Progenitor cell of endocrine pancreas (in vitro differentiated cells): ENCODE measurements at places on chromosomes 2 and 18. TPM values are rescaled to one million over a fixed set of nuclear protein-coding genes. Genes with fewer than 3 reads are reported as not detected.
A peak's percentile ranks its signal among the peaks of the same experiment; 100 is the strongest.

HAAO gene
- total RNA-seq = 14.5 and 16.7 TPM in 2 replicates

CNGA3 gene
- 5.3 and 5.5 TPM in 2 replicates for total RNA-seq

KCNG3 gene
- 0.16 and 0.31 TPM in 2 replicates for total RNA-seq

FTCDNL1 gene
- 0.73 and 1.2 TPM in 2 replicates for total RNA-seq

B3GNT7 gene
- 6.5 and 7.6 TPM in 2 replicates for total RNA-seq

PTPRN gene
- 30.2 and 30.5 TPM in 2 replicates for total RNA-seq

GREB1L gene
- 8.6 and 11.0 TPM in 2 replicates for total RNA-seq

PJVK gene
- 7.7 and 9.2 TPM in 2 replicates for total RNA-seq

DNA sequence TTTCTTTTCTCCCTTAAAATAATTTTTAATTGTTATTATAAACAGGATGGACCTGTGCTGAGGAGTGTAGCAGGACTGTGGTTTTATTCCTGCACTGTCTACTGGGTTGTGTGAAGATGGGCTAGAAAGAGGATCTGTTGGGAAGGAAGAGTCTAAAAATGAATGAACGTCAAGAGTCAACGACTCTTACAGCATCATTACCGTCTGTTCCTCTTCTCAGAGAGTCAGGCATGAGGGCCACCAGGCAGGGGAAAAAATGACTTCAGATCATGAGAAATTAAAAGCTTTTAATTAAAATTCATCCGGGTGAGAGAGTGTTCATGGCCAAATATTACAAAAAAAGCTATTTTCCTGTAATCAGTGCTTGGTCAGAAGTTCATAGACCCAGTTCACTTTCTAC, 32.6 kb downstream of the SRSF7 start:
- peaks cover 12% of the 10 kb centered on the region for H3K4me1 ChIP-seq
- no peak overlapping the region for H3K4me3 ChIP-seq
- H3K27me3 ChIP-seq = no peaks in the 10 kb centered on the region
- no peak for DNase-seq
- H3K36me3 ChIP-seq = peaks cover 17% of the 10 kb centered on the region

DNA sequence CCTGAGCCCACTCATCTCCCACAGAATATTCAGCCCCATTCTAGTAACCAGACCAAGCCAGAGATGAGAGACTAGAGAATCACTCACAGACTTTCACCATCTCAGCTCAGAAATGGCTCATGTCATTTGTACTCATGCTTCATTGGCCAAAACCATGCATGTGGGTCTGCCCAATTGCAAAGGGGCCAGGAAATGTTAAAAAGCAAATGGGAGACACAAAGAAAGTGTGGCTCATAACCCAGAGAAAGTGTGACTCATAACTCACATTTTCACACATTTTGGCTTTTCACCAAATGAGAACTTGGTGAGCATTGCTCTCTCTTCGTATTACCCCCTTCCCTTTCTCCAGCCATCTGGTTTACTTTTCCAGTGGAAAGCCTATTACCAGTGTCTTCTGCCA, 66.2 kb downstream of the MDH1 start:
- no peak overlapping the region for H3K4me3 ChIP-seq
- DNase-seq = no peak
- no peak overlapping the region for H3K27ac ChIP-seq
- H3K27me3 ChIP-seq = no peaks in the 10 kb centered on the region
- H3K4me1 ChIP-seq = no peaks in the 10 kb centered on the region

DNA sequence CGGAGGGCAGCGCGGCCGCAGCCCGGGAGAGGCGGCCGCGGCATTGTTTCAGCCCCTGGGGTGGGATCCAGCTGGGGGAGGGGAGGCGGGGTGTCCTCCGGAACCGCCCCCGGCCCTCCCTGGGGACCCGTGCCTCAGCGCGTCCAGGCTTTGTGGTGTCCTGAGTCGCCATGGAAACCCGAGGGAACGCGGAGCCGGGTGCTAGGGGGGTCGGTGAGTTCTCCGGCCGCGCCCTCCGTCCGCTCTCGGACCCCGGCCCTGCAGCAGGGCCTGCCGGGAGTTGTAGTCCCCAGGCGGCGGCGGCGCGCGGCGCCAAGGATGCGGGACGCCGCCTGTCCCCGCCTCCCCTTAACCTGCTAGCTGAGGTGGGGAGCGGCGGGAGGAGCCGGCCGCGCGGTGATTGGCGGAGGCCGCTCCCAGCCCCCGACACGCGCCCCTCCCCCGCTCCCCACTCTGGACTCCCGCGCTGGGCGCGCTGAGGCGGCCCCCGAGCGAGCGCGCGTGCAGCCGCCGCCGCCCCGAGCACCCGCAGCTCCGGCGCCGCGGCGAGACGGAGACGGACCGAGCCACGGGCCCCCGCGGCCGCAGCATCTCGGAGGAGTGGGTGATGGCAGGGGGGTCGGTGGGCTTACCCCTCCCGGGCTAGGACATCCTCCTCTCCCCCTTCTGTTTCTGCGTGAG, at the start of gene DPYSL5:
Gene DPYSL5, plus strand, starts transcription at position 478 of the 681 bp plus-strand sequence. CDS start 50,368 bp downstream, outside the sequence.
- peak within 1 kb of the TSS; percentile 24 for H3K27ac ChIP-seq
- no peaks in the 10 kb centered on the region for H3K36me3 ChIP-seq
- H3K27me3 ChIP-seq = peaks cover 55% of the 10 kb centered on the region
- H3K4me1 ChIP-seq = peaks cover 13% of the 10 kb centered on the region

- peaks cover 2% of the 10 kb centered on the region for H3K36me3 ChIP-seq
- H3K27ac ChIP-seq = no peak overlapping the region
- H3K4me1 ChIP-seq = no peaks in the 10 kb centered on the region
- no peak overlapping the region for H3K4me3 ChIP-seq
- no peaks in the 10 kb centered on the region for H3K27me3 ChIP-seq
Observed at GRCh38 chr18:73520229-73520628, 627.4 kb downstream of the FBXO15 start.

DNA sequence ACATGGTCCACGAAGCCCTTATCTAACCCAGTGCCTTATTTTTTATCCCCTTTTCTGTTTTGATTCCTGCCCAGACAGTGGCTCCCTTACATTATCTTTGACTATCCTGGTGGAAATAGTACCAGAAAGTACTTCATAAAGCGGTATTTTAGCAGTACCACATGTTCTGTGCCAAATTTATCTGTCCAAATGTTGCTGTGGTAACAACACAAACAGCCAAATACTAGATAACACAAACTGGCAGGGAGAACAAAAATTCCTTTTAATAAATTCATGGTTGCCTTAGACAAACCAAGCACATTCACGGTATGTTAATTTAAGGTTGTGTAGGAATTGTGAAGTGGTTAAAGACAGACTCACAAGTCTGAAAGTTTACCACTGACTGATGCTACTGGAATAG, 187.9 kb upstream of the LHCGR start:
- DNase-seq = no peak
- H3K27me3 ChIP-seq = no peaks in the 10 kb centered on the region
- H3K27ac ChIP-seq = no peak overlapping the region

GRCh38 chr2:120876526-120877280, 141.0 kb downstream of the GLI2 start:
- no peaks in the 10 kb centered on the region for H3K36me3 ChIP-seq
- no peak for DNase-seq
- peaks cover 89% of the 10 kb centered on the region for H3K27me3 ChIP-seq
- no peaks in the 10 kb centered on the region for H3K4me1 ChIP-seq
- H3K27ac ChIP-seq = no peak overlapping the region

GRCh38 chr2:137493261-137493660, 471.0 kb upstream of the HNMT start:
- H3K27me3 ChIP-seq = no peaks in the 10 kb centered on the region
- H3K4me3 ChIP-seq = no peak overlapping the region
- no peak for DNase-seq
- H3K36me3 ChIP-seq = no peaks in the 10 kb centered on the region
- peaks cover 6% of the 10 kb centered on the region for H3K4me1 ChIP-seq

DNA sequence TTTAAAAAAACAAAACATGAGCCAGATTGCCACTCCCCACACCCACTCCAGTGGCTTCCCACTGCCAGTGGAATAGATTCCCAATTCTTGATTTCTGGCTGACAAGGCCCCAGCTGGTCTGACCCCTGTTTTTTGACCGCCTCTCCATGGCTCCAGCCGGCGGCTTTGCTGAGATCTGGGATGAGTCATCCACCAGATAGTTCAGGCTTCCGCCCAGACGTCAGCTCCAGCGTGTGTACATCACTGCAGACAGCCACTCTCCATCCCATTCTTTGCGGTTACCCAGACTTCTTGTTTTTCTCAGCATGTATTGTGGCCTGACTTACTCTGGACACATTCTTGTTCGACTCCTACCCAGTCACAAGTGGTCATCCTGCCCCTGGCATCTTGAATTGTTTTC, 227.9 kb downstream of the GBX2 start:
- H3K27ac ChIP-seq = no peak overlapping the region
- H3K27me3 ChIP-seq = no peaks in the 10 kb centered on the region
- H3K4me1 ChIP-seq = no peaks in the 10 kb centered on the region
- DNase-seq = no peak

DNA sequence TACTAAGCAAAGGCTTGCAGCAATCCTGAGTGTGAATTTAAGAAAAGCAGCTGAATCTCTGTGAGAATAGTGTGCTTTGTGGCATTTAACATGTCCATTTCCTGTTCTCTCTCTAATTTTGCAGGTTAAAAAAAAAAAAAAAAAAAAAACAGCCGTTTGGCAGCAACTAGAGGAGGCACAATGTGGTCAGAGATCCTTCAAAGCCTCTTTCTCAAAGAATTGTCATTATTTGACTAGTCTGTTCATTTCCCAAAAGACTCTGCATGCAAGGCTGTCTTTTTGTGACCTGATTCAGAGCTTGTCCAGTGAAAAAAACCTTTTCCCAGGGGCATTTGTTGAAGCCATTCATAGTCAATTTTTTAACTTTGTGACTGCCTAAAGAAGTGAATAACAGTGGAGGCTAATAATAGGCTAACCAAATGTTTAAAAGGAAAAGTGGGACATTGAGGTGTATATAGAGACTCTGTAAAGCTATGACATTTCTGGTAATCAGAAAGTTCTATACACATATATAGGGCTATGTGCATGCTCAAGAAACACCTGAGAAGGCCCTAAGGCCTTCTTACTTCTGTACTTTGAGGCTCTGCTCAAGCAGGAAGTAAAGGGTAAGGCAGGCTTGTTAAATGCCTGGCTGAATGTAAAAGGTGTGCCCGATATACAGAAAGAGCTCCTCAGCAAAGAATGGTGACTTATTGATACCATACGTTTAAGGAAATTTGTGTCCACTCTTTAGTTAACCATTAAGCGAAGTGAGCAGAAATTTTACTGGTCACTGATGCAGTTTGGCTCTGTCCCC, 289.6 kb upstream of the RAB6C start:
- H3K27ac ChIP-seq = no peak overlapping the region
- H3K27me3 ChIP-seq = no peaks in the 10 kb centered on the region
- no peaks in the 10 kb centered on the region for H3K4me1 ChIP-seq
- no peak overlapping the region for H3K4me3 ChIP-seq
- no peak for DNase-seq

- H3K4me1 ChIP-seq = peaks cover 10% of the 10 kb centered on the region
- peaks cover 5% of the 10 kb centered on the region for H3K27me3 ChIP-seq
- no peak overlapping the region for H3K27ac ChIP-seq
- no peaks in the 10 kb centered on the region for H3K36me3 ChIP-seq
- DNase-seq = no peak
Observed at GRCh38 chr2:64858541-64859311, 130.5 kb upstream of the SLC1A4 start.

DNA sequence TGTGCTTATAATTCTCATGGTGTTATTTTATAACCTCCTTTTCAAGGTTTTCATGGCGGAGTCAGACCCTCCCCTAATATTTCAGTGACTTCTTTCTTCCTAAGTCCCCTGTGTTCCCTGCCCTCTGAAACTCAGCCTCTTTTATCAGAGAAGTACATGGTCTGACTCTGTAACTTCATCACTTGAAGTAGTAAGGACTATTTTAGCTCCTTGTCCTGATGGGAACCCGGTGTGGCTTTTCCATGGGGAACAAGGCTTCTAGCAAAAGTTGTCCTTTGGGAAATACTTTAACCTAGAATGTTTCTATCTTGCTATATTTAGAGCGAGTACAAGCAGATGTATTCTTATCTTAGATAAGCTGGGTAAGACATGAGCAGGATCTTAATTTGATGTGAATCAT, 117.5 kb downstream of the TRIB2 start:
- H3K36me3 ChIP-seq = no peaks in the 10 kb centered on the region
- H3K4me3 ChIP-seq = no peak overlapping the region
- peaks cover 3% of the 10 kb centered on the region for H3K27me3 ChIP-seq
- H3K4me1 ChIP-seq = no peaks in the 10 kb centered on the region

GRCh38 chr18:68233018-68233417, 481.9 kb downstream of the TMX3 start:
- no peak for DNase-seq
- no peak overlapping the region for H3K27ac ChIP-seq
- H3K4me1 ChIP-seq = peaks cover 1% of the 10 kb centered on the region
- H3K36me3 ChIP-seq = no peaks in the 10 kb centered on the region
- no peak overlapping the region for H3K4me3 ChIP-seq

GRCh38 chr2:44981714-44982108, 27.5 kb downstream of the SIX2 start:
- no peak overlapping the region for H3K4me3 ChIP-seq
- peak; percentile 66 for DNase-seq
- peaks cover 19% of the 10 kb centered on the region for H3K27me3 ChIP-seq
- H3K4me1 ChIP-seq = peaks cover 4% of the 10 kb centered on the region
- no peak overlapping the region for H3K27ac ChIP-seq

DNA sequence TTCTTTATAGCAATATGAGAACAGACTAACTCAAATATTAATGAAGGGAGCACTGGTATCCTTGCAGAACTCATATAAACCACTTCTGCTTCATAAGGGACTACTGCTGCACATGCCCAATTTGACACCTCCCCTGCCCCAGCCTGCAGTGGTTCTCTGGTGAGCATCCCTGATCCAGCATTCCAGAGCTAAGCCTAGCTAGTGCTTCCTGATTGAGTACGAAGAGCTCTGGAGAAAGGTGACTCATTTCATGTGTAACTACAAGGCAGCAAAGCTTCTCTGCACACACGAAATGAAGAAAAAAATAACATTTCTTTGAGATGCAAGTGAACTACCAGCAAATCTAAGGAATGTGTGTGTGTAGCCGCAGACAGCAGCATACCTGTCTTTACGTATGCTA, 22.8 kb upstream of the ADNP2 start:
- H3K4me3 ChIP-seq = no peak overlapping the region
- DNase-seq = no peak
- no peaks in the 10 kb centered on the region for H3K4me1 ChIP-seq
- peaks cover 4% of the 10 kb centered on the region for H3K36me3 ChIP-seq

DNA sequence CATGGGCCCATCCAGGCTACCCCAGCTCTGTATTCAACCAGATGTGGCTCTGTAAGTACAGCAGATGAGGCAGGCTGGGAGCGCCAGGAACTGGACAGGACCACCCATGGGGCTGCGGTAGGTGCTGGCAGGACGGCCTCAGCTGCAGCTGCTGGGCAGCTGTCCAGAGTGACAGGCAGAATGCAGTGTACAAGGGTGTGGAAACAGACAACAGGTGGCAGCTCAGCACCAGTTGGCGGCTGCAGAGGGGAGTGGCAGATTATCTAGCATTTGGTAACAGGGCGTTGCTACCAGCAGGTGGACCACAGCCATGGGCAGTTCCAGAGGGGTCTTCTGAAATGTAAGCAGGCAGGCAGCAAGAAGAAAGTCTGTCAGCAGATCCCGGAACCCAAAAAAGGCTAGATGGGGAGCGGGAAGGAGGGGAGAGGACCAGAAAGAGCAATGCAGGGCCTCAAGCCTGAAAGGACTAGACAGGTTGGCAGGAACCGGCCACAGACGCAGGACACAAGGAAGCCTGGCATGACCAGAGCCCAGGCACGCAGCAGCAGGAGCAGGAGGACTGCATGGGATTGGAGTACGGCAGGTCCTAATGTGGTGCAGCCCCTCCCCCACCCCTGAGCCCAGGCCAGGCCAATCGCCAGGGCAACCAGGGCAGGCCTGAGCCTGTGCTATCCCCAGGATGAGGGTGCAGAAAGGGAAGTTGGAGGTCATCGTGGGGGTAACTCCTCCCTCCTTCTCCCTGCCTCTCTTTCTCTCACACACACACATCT, 24.7 kb downstream of the PKDCC start:
- peaks cover 23% of the 10 kb centered on the region for H3K4me1 ChIP-seq
- H3K4me3 ChIP-seq = no peak overlapping the region
- no peak overlapping the region for H3K27ac ChIP-seq
- H3K36me3 ChIP-seq = no peaks in the 10 kb centered on the region

- no peaks in the 10 kb centered on the region for H3K4me1 ChIP-seq
- no peak overlapping the region for H3K4me3 ChIP-seq
- H3K27me3 ChIP-seq = peaks cover 7% of the 10 kb centered on the region
- DNase-seq = no peak
Observed at GRCh38 chr18:57333940-57334339, 18.4 kb upstream of the ST8SIA3 start.
